Stimulated activated CD8-positive, alpha-beta memory T cell treated with anti-CD3 and anti-CD28 coated beads, Interleukin-15, amount 100 ng/mL, for 1 hour (primary cell): ENCODE measurements at places on chromosomes 7 and 10.

DNA sequence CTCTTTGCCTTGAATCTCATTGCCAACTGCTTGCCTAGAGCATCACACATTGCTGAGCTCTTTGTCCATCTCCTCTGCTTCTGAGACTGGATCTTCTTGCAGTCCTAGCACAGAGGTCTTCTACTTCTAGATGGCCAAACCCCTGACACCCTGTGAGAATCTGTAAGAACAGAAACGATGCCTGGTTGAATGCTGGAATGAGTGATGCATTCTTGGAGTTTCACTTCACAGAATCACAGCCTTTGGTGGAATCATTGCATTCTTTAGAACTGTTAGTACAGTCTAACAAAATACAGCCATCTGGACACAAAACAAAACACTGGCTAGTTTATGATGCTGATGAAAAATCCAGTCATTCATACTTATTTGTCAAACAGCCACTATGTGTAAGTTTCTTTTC lies 141.7 kb upstream of the ITGB1 start:
- no peak for DNase-seq

DNA sequence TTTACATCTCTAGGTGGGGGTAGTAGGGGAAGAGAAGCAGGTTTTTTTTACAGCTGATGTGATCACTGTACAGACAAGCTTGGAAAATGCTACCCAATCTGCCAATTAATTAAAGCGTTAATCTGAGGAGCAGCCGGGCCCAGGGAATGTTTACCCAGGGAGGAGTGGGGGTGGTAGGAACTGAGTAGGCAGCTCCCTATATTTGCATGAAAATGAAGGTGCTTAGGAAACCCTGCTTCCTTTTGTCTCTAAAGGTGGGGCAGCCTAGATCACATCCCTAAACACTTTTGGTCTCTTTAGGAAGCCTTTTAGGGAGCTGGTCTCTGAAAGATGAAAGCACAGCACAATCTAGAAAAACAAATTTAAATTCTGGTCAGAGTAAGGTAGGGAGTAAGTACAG lies 53.0 kb upstream of the NFKB2 start:
- DNase-seq: no peak

GRCh38 chr7:43914795-43915194 lies 8.4 kb upstream of the URGCP start:
- no peak for DNase-seq

GRCh38 chr7:44489955-44490350 lies 505 bp downstream of the NUDCD3 start:
- DNase-seq: no peak

DNA sequence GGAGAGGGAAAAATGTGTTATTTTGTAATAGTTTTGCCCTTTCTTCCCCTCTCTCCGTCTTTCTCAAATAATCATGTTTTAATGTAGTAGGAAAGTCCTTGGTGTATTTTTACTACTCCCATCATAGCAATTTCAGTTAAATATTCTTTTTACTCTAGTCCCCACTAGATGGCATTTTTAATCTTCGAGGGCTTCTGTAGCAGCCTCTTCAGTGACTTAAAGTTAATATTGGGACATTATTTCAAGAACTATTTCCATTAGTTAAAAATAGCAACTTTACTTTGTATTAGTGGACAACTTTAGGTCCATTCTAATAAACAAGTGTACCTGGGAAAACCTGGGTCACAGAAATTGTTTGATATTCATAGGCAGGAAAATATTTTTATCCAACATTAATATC lies 23.0 kb downstream of the EDRF1 start:
- no peak for DNase-seq

GRCh38 chr7:3730276-3730675 lies 429.2 kb downstream of the SDK1 start:
- DNase-seq: no peak

- no peak for DNase-seq
These were observed 56.9 kb upstream of the CHST15 start for GRCh38 chr10:124150189-124150806.

DNA sequence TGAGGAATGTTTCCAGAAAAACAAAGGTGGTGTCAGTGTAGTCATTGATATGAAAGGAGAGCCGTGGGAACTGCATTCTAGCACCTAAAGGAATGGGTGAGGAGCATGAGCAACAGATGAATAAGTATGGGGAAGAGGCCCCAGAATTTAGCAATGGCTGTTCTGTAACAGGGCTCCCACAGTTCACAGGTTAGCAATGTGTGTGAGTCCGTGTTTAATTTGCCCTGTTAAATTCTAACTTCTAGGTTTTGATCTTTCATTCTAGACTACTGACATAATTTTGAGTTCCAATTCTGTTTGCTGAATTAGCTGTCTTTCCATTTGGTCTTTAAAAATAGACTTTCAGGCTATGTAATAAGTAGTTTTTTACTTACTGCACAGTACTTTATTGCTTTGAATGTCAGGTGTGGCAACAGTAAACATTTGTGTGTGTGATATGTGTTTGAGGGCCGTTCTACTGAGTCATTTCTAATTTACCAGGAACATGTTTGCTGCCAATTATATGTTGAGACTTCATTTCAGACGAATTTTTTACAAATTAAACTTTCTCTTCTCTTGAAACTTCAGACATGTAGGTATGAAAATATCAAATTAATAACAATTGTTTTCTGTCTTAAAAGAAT lies 8.8 kb downstream of the STK17A start:
- DNase-seq: no peak

DNA sequence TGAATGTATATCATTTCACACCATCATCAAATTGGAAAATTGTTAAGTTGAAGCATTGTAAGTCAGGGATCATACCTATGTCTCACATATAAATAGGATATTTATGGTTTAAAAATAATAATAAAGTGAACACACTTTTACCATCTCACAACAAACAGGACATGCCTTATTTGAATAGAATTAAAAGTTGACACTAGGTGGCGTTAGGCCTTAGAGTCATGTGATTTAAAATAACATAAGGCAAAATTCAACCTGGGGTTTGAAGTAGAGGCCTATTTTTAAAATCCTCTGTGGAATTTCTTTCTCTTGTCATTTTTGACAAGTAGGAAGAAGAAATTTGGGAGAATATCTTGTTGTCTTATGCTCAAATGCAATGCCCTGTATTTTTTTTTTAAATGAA lies 184.7 kb upstream of the PCDH15 start:
- no peak for DNase-seq

- no peak for DNase-seq
These were observed 2.5 kb upstream of the ALOX5 start for GRCh38 chr10:45371560-45371959.

DNA sequence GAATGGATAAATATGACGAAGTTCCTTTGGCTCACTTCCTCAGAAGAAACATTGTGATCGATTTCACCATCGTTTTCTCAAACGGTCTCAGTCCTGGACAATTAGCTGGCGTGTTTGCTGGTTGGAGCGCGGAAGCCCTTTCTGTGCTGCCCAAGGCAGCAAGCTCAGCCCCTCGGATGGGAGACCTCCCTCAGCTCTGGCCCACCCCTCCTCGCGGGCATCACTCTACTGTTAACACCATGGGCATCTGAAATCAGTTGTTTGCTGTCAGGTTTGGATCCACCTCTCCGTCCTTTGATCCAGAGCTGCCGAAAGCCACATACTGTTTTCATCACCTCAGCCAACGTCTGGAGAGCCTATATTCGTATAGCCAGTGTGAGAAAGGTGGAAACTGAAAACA lies 68.2 kb downstream of the C10orf143 start:
- DNase-seq: no peak

DNA sequence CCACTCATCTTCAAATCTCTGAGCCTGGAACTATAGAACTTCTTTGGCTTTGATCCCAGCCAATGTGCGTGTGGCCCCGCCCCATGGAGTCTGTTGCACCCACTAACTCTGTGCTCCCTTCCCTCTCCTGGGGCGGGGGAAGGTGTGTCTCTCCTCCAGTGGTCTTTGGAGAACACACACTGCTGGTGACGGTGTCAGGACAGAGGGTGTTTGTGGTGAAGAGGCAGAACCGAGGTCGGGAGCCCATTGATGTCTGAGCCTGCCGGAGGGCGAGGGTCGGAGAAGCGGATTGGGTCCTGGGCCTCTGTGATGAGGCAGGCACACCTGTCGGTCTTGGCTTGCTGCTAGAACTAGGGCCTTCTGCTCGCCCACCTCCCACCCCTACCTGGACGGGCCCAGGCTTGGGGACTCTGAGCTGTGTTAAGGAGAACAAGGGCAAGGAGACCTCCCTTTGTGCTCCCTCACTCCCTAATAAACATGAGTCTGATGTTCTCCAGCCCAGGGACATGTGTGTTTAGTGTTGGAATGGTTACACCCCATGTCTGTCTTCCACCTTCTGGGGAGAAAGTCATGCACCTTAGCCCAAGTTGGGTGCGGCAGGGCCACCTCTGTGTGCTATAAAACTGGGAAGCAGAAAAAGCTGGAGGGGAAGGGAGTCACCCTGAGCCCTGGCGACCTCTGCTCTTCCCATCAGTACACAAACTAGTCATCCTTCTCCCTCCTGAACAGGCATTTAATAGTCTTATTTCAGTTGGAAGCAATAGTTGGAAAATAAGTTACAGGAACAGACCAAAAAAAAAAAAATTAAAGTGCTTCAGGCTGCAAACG lies 4.6 kb downstream of the TRAPPC14 start:
- DNase-seq: no peak

- no peak for DNase-seq
These were observed 44.9 kb downstream of the CCDC71L start for GRCh38 chr7:106615808-106616707.

DNA sequence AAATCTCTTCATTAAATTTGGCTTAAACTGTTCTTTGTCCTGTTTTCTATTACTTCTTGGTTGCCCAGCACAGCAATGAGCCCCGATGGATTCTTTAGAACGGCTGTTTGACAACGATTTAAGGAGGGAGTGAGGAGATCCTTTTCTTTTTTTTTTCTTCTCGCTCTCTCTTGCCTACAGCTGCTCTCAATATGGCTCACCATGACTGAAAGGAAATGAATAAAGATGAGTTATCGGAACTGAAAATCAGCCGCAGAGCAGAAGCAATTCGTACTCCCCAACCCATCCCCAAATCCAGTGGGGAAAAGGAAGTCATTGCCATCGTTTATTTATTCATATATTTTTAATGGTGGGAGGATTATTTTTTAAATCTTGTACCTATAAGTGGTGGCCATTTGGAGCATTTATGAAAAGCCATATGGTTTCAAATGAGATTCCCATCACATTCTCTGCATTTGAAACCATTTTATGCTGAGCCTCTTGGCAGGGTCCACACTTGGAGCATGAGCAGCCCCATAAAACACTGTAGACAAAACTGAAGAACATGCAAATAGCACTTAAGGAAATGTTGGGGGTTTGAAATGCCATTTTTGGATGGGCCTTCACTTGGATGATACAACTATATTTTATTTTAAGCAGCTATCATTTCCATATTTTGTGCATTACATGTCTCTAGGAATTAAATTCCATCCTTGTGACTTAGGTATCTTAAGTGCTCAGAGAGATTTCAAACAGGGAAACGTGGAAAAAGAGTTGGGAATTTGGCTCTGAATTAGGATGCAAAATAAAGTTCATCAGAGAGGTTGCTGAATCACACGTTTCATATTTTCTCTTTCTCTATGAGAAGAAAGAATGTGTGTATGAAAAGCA lies 107.7 kb upstream of the FZD1 start:
- no peak for DNase-seq

GRCh38 chr10:62335326-62335725 lies 38.8 kb upstream of the ZNF365 start:
- DNase-seq: no peak

DNA sequence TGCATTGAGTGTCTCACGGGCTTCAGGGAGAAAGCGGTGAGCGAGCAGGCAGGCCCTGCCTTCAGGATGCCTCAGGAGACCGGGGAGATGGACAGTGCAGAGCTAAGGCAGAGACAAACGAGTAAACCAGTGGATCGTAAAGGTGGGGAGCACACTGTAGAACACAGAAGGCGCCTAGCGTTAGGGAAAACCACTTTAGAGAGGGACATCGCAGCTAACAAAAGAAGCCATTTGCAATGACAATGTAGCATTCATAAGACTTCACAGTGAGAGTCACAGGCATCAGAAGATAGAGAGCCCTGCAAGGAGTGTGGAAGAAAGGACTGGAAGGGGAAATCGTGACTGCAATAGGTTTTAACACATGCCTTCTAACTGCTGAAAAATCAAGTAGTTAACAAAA lies 54.9 kb upstream of the TMEM273 start:
- no peak for DNase-seq

GRCh38 chr7:42617806-42618457 lies 293.9 kb downstream of the C7orf25 start:
- no peak for DNase-seq

- no peak for DNase-seq
These were observed 1.3 kb downstream of the FIGNL1 start for GRCh38 chr7:50448823-50449222.

DNA sequence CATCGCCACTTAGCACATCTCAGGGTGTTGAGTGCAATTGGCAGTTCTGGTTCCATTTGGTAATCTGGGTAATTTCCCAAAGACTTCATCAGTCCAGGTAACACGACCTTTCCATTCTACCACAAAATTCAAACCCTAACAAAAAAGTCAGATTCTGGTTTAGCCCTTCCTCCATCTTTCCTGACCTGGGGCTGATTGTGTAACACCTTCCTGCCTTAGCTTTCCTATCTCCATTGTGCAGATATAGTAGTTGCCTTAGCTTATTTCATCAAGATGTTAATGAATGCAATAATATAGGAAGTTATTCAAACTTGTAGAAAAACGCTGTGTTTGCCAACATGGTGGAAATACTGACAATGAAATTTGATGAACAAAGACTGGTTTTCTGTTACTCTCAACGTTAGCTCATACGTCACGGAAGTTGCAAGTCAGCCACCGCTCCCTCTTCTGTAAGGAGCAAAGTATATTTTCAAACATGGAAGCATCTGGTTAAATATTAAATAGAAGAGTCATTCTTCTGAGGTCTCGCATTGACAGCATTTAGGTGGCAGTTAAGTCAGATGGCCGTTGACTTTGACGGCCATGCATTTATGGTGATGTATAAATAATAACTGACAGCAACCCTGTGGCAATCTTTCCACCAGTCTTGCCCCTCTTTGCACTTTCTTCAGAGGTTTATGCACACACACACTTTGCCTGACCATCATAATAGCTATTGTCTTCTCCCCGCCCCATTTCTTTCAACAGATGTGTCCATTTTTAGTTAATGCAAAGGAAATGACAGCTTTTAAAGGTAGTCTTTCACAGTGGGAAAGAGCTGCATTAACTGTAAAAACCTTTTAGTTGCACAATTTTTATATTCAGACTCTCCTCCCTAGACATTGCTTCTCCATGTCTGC lies 205.1 kb upstream of the BMPER start:
- no peak for DNase-seq

DNA sequence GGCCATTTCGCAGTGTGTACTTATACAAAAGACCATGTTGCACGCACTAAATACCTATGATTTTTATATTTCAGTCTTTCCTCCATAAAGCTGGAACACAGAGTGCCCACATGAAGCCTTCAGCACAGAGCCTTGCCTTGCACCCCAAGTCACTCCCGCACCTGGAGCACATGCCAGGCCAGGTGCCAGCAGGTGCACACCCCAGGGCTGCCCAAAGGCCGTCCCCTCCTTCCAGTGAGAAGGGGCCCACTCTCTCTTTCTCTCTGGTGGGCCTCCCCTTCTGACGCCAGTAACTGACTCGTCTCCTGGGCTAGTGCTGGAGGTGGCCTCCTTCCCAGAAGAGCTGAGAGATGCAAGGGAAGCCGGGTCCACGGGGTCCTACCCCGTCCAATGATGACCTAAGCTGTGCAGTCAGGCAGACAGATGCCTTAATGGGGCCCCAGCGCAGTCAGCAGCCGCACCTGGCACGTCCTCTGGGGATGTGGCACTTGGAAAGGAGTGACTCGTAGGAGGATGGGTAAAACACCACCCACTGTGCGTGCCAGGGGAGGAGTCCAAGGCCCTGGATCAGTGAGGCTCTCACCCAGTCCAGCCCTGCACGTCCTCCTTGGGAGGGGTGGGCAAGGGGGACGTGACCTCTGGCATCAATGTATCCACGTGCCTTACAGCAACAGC lies 17.7 kb upstream of the SHH start:
- DNase-seq: no peak
